ENCODE measurements at places on chromosomes 3 and 15.

DNA sequence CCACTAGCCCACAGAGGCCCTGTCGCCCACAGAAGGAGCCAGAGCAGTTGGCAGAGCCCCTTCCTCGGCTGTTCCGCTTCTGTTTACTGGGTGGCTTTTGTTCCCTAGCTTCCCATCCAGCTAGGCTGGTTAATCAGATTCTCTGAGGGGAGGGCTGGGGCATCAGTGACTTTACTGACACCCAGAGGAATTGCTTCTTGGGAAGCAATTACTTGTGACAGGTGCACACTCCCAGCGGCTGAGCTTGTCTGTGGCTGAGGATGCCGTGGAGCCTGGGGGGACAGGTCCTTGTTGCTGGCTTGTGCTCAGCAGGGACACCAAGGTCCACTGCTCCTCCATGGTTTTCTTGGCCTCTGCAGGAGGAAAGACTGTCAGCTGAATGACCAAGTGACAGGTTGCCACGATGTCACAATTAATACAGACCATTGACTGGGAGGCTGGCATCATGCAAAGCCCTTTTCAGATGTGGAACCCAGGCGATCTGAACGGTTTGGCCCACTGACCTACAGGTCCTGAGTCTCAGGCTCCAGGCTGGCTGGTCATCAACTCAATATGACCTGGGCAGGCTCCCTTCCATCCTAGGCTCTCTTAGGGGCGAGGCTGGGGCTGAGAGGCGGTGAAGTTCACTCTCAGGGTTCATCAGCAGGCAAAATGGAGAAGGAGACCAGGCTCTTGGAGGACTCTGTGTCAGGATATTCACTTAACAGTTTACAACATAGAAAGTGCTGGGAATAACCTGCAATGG lies 31.8 kb upstream of the SFMBT1 start:
- DNase-seq = no peak

DNA sequence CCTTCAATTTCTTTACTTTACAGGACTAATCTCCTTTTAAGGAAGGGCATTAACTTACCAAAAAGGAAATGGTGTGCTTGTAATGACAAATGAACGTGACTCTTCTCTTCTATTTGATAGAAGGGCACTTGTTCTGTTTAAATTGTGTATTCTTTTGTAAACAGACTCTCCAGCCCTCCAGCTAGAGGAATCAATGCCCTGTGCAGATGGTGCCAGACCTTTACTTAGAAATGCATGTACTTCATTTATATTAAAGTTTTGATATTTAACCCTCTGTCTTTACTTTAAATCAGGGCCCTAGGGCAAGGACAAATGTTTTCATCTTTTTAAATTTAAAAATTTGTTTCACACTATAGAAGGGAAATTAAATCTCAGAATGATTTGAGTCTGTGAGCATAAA lies 355.1 kb downstream of the GBE1 start:
- no peak for DNase-seq

DNA sequence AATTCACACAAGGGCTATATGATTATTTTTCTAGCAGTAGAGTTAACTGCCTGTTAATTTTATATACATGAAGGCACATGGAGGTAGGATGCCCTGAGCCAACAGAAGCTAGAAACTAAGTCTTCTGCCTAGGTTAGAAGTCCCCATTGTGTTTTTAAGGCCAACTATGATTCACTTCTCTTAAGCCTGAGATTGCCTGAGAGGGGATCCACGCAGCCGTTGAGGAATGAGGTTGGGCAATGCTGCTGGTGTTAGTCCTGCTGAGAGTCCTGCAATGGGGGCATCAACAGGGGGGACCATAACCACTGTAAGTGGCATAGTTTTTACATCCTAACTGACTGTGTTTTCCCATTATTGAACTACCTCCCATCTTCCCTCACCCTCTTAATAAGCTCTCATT lies 60.1 kb upstream of the PFN2 start:
- no peak for DNase-seq

DNA sequence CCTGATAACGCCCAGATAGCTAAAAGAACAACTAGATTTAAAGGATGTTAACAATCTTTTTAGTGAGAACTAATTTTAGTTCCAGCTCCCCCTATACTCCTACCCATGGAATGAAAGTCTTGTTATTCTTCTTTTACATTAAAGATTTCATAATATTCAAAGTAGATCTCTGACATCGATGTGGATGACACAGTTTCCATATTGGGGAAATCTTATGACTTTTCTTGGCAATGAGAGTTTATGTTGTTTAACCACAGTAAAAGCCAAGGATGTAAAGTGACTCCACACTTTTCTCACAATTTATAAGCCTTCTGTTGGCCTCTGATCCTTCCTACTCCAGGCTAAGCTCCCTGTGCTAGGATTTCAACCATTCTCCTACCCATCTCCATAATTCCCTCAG lies 332.6 kb upstream of the KCNMB2 start:
- DNase-seq = no peak

DNA sequence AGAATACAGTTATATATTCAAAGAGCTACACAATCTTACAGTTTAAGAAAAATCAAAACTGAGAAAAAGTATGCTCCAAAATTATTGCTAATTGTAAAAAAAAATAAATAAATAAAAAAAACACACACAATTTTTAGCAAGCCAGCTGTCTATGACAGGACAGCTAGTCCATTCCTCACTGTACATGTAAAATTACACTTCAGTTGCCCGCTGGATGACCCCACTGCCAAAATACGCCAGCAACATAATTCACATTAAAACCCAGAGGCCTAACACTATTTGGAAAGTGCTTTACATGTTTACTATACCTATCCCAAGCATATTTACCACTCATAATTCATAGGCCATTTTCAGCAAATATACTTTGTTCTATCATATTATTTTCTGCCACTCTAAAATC lies 5.8 kb downstream of the MYO9A start:
- DNase-seq = no peak

DNA sequence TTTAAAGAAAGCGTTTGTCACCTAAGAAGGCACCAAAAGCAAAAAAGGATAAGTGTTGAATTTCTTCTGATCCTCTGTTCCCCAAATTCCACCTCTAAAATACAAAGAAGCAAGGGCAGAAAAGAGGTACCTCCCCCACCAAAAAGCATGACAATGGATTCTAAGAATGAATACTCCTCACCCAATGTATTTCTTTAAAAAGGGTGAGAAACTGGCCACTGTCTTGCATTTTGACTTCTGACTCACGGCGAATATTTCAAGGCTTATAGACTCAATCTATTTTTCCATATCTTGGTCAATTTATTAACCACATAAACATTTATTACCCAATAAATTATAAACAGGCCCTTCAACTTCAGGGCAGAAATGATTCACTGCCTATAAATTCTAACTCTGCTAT lies 131.1 kb downstream of the NR1I2 start:
- DNase-seq = no peak

GRCh38 chr3:130991126-130991525 lies 35.5 kb downstream of the ASTE1 start:
- DNase-seq = no peak

- DNase-seq = no peak
These were observed 766 bp upstream of the EMC4 start for GRCh38 chr15:34223904-34224596.

GRCh38 chr3:184460276-184460675 lies 80.4 kb downstream of the CHRD start:
- DNase-seq = no peak

DNA sequence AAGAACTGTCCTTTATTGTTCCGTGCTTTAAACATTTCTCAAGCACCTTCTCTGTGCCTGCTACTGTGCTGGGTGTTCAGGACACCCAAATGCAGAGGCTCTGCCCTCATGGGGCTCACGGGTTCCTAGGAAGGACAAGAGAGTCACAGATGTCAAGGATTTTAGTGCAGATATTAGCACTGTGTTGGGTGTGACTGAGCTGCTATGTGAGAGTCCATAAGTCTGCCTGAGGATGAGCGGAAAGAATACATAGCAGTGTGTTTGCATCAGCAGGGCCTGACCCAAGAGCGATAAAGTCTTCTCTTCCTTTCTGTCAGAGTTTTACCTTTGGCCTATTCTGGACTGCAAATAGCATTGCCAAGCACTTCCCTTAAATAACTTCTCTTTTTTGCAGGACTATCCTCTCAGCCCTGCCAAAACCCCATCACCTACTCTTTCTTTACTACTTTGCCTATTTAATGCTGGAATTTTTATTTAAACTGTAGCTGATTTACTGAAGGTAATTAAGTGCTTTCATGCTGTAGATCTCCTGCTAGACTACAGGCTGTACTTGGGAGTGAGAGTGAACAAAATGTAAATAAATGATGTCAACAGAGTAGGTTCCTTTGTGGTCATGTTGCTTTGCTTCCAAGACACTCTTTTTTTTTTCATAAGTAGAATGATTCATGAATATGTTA lies 459.4 kb upstream of the TPRG1 start:
- DNase-seq = no peak

- DNase-seq = no peak
These were observed 204.9 kb downstream of the CNTN4 start for GRCh38 chr3:2303566-2303965.

GRCh38 chr15:74653426-74654102 lies 37.9 kb downstream of the CLK3 start:
- no peak for DNase-seq

- no peak for DNase-seq
These were observed 108.3 kb downstream of the SV2B start for GRCh38 chr15:91208371-91208770.

- no peak for DNase-seq
These were observed 95.4 kb downstream of the HMG20A start for GRCh38 chr15:77516076-77516475.

GRCh38 chr3:159045279-159045885 lies 243.5 kb downstream of the MFSD1 start:
- DNase-seq = no peak

- DNase-seq = no peak
These were observed 21.9 kb downstream of the PLCL2 start for GRCh38 chr3:16906682-16907081.

DNA sequence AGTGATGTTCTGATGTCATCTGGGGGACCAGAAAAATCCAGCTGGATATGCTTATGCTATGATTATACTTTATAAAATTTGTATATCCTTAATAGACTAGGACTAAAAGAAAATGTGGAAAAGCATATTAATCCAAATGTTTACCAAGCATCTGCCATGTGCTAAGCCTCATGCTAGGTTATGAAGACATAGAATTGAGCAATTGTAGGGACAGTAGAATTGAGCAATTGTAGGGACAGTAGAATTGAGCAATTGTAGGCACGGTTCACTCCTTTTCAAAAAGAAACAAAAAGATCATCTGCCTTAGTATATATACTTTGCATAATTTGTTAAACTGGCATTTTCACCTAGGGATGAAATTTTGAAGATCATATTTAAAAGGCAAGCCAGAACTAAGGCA lies 18.3 kb downstream of the ABHD5 start:
- no peak for DNase-seq

DNA sequence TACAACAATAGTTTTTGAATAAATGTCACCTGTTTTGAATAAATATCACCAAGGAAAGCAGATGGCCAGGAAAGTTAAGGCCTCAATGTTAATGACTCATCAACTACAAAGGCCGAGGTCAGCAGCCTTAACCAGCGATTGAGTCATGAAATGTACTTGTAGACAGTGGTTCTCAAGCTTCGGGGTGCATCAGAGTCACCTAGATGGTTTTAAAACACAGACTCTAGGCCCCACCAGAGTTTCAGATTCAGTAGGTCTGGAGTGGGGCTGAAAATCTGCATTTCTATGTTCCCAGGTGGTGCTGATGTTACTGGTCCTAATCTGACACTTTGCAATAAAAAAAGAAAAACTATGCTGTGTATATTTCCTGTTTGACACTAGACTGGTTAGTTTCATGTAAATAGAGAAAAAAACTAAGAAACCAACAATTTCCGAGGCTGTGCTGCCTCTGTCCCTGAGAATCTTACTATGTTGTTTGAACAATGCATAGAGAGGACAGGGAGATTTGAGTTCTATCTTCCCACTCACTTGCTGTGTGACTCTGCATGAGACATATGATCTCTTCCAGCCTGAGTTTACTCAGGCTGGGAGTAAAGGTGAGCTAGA lies 9.8 kb downstream of the RAB27A start:
- no peak for DNase-seq

DNA sequence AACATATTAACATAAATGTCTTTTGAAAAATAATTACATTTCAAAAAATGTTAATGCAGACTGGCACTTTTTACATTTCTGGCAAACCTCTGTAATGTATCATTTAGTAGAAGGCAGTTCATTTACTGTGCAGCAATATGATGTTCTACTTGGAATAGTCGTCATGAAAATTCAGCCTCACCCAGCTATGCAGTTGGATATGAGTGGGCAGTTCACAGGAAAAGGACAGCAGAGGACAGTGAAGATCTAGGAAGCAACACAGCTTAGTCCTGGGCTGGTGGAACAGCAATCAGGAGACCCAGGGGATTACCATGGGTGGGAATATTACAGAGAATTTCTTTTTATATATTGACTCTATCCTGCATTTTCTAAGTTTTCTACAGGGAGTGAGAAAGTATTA lies 63.6 kb downstream of the ANO10 start:
- DNase-seq = no peak

- no peak for DNase-seq
These were observed 1062.4 kb downstream of the FHIT start for GRCh38 chr3:60188803-60189202.

DNA sequence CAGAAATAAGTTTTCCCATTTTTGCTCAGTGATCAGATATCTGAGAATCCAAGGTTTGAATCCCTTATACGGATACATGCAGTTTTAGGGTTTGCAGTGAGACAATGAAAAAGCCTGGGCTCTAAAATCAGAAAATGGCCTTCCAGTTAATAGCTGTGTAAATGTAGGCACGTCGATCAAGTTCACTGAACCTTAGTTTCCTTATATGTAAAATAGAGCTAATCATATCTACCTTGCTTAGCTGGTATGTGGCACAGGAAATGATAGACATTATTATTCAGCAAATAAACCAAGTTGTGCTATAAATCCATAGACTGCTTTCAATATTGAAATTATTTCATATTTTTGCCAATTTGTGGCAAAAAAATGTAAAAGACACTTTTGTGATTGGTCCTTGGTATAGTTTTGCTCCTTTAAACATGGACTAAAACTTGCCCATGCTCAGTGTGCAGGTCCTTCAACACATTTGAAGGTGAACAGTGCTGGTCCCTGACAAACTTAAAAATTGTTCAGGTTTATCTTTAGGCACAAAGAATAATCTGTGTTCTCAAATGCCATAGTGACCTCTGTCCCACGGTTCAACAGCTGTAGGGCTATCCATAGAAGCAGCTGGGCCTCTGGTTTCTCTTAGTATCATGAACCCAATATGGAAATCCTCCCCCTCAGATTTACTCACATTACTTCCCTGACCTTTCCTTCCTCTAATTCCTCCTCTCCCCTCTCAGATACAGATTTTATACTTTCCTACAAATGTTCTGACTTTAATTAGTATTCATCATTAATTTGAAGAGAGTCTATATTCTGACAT lies 51.0 kb downstream of the CCDC54 start:
- DNase-seq = no peak

- no peak for DNase-seq
These were observed 93.7 kb downstream of the NPTN start for GRCh38 chr15:73539212-73540128.
